ENCODE measurements at places on chromosomes 4 and X. TPM values are rescaled to one million over a fixed set of nuclear protein-coding genes. Genes with fewer than 3 reads are reported as not detected.

RHOXF1 gene
- not detected for total RNA-seq

- no peak for DNase-seq
Observed at GRCh38 chr4:130054908-130055307, 959.0 kb downstream of the C4orf33 start.

DNA sequence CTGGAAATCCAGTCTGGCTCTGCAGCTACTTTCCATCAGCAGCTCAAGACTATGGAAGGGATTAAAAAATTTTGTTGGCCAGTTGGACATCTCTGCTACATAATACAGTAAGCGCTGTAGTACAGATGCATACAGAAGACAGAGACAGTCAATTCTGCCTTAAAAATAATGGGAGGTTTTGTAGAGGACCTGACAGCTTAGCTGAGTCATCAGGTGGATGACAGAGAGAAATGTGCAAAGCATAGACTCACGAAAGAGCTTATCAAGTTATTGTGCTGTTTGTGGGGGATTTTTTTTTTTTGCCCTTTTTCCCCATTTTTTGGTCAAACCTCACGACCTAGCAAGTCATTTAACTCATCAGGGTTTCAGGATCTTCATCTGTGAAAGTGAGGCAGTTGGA, 149.0 kb upstream of the SCML1 start:
- DNase-seq, result no peak

- DNase-seq, result no peak
Observed at GRCh38 chrX:1542994-1543725, 6.2 kb upstream of the P2RY8 start.

- no peak for DNase-seq
Observed at GRCh38 chr4:32645653-32646052, 1925.5 kb downstream of the PCDH7 start.

DNA sequence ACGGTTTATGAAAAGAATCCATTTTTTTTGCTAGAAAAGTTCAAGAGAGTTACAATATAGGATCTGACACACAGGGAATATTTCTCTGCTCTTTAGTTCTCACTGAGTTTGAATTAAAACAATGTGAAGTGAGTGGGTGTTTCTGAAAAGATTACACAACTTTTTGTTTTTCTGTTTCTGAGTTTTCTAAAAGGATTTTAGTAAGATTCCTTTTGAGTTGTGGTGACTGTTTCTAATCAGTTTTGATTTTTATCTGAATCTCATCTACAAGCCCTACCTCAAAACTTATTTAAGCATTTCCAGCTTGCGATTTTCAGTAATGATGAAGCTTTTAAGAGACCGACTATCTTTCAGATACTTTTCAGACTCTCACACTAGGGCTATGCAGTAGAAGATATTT, 141.7 kb downstream of the GPAT3 start:
- DNase-seq, result no peak

DNA sequence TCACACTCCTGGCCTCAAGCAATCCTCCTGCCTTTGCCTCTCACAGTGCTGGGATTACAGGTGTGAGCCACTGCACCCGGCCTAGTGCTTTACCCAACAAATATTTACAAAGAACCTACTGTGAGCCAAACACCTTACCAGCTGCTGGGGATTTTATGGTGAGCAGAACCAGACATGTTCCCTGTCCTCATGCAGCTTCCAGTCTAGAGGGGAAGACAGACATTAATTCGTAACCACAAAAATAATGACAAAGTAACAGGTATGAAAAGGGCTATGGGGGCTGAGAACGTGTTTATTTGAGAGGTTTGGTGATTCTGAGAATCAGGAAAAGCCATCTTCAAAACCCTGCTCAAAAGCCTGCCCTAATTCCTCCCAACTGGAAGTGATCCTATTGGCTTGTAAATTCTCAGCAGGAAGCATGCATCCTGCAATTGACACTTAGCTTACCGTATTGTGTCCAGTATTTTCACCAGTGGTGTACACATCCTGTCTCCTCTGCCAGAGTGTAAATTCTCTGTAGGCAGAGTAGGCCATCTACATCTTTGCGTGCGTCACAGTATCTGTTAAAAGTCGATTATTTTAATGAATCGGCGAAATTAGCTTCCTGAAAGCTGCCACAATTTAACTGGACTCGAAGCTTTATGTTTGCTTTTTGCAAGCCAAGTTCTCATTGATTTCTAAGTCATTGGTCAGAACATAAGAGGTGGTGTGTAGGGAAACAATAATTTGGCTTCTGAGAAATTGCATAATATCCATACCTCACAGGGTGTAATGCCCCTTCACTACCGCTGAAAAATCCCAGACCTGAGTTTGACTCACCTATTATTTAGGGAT, 67.0 kb downstream of the TMEM156 start:
- DNase-seq, result no peak

- no peak for DNase-seq
Observed at GRCh38 chr4:169921237-169921636, 105.0 kb downstream of the MFAP3L start.

DNA sequence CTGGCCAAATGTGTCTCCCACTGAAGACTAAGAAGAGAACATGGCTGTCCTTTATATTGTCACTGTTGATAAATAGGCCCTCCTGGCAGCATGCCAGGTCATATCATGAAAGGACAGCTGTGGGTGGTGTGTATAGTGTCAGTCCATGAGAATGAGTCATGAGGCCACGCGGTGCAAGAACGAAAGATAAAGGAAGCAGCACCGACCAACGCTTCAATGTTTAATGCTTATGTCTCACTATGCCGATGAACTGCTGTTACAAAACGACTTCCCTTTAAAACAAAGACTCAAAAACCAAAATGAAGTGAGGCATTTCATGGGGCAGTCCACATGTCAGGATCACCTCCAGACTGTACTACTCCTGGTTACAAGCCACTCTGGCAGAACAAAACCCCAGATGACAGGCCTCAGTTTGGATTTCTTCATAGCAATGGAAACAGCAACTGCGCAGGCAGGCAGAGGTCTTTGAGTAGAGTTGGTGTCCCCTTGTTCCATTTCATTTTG, 5.2 kb upstream of the TCEANC start:
- no peak for DNase-seq
